Stimulated activated CD8-positive, alpha-beta memory T cell treated with anti-CD3 and anti-CD28 coated beads, Interleukin-15, amount 100 ng/mL, for 4 hours (primary cell): ENCODE measurements at places on chromosomes 4 and X.
A peak's percentile ranks its signal among the peaks of the same experiment; 100 is the strongest.

GRCh38 chrX:137574102-137574783 lies 8.3 kb downstream of the ZIC3 start:
- no peak for DNase-seq

- DNase-seq, result no peak
Measured at GRCh38 chrX:32687379-32687778, 524.0 kb downstream of the DMD start.

DNA sequence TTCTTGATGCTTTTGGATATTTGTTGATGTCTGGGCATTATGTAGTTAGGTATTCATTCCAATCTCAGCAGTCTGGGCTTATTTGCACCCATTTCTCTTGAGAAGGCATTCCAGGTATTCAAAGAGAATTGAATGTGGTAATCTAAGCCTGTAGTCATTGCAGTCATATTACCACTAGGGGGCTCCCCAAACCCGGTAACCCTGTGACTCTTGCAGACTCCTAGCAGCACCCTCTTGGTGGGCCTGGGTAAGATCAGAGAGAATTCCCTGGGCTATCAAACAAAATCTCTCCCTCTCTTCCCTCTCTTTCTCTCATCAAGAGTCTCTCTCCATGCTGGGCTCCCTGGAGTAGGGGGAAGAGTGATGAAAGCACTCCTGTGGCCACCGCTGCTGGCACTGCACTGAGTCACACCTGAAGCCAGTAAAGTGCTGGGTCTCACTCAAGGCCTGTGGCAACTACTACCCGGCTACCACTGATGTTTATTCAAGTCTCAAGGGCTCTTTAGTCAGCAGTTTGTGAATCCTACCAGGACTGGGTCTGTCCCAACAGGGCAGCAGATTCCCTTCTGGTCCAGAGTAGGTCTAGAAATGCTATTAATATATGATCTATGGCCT lies 187.7 kb upstream of the NUDT10 start:
- DNase-seq, result no peak

GRCh38 chrX:40651620-40652223 lies 4.4 kb upstream of the CXorf38 start:
- peak; percentile 24 for DNase-seq

- peak; percentile 18 for DNase-seq
Measured at GRCh38 chrX:16445166-16445752, 204.7 kb upstream of the S100G start.
